ENCODE measurements at places on chromosomes 3 and 15.

DNA sequence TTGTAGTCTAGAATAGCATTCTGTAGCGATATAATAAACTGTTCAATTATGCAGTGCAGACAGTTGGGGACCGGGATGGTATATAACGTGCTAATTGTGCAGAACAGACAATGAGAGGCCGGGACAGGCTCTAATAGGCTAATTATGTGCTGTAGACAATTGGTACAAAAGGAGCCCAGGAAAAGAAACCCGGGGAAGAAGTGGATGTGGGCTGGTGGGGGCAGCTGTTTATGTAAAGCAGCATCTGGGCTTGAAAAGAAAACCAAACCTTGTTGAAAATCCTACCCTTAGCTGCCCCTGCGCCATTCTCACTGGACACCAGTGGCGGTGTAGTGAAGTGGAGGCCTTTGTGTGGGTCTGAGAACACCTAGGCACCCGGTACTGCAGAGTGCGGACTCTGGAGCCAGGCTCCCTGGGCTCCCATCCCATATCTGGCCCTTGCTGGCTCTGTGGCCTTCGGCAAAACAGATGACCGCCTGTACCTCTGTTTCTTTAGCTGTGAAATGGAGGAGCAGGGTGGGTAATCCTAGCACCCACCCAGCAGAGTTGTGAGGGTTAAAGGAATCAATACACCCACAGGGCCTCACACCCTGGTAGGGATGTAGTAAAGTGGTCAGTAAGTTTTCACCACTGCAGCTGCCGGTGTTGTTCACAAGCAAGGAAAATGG lies 51.5 kb downstream of the CMTM6 start:
- DNase-seq, result no peak

GRCh38 chr3:127475391-127475790 lies 115.1 kb downstream of the TPRA1 start:
- no peak for DNase-seq

DNA sequence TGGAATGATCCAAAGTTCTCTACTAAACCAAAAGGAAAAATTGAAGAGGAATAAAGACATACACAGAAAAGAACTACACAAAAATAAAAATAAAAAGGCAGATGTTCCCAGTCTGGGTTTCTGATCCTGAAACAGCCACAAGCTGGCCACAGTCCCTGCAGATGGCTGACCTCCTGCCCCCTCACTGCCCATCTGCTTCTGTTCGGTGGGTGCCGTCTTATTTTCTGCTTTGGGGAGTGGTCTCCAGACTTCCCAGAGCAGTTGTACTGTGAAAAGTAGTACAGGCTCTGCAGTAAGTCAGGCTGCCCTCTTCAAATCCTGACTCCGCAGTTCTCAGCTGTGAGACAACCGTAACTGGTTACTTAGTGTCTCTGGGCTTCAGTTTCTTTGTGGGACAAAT lies 94.5 kb downstream of the ARNT2 start:
- DNase-seq, result no peak

GRCh38 chr3:160400030-160400701 lies 716 bp downstream of the SMC4 start:
- DNase-seq, result peak; percentile 37

DNA sequence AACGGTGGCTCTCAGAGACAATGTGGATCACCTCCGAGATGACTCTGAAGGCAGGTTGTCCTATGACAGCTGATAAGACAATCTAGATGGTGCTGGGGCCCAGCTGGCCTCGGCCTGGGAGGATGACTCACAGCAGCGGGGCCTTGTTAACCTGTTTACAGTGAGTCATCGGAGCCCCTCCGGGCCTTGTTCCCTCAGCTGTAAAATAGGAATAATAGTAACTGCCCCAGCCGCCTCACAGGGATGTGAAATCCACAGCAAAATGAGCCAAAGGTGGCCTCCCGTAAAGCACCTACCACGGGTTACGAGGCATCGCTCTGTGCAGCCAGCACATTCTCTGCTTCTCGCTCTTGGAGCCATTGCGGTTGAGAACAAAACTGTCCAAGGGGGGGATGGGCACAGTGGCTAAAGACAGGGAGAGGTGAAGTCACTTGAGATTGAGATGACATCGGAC lies 88.6 kb upstream of the RASGRF1 start:
- no peak for DNase-seq

GRCh38 chr3:120512655-120513054 lies 61.9 kb upstream of the FSTL1 start:
- no peak for DNase-seq
